ENCODE measurements at places on chromosomes 6 and 20.

- DNase-seq: no peak
These were observed 36.1 kb upstream of the CHD6 start for GRCh38 chr20:41654292-41654691.

DNA sequence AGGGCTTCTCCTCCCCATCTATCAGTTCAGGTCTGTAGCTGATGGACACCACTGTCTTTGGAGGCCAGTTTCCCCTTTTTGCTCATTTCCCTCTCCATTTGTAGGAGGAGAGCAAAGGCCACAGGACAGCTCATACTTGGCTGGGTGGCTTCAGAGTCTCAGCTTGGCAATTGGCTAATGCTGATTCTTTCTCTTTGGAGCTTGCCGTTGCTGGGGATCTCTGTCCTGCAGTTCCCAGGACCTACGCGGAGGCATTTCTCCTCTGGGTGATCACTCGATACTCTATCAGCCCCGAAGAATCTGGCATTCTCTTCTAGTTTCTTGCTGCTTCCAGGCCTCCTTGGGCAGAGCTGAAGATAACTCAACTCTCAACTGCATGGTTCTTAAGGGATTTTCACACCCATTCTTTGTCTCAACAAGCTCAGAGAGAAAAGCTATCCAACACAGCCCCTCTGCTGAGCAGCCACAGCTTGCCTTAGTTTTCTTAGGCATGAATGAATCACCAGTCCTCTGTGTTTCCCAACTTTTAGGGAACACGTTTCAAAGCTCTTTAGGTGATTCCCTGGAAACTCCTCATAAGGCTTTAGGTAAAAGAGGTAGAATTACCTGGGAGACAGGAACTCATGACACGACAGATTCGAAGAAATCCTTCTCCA, 19.2 kb upstream of the SSR1 start:
- DNase-seq: no peak

DNA sequence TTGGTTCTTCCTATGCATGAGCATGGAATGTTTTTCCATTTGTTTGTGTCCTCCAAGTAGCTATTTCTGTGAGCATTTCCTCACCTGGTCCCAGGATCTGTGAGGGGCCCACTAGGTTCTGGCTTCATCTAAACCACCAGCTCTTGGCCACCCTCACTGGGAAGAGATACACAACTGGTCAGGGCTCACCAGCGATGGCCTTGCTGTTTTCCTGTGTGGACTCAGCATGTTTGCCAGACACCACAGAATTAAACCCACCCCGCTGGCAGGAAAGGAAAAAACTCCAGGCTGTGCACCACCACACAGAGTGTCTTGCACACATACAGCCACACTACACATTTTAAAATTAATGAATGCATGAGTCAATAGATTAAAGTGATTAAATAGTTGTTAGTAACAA, 65.1 kb upstream of the NXT1 start:
- no peak for DNase-seq

- no peak for DNase-seq
These were observed 63.3 kb upstream of the ZNF133 start for GRCh38 chr20:18224968-18225568.

GRCh38 chr6:144265061-144265357, 20.1 kb upstream of the UTRN start:
- no peak for DNase-seq

DNA sequence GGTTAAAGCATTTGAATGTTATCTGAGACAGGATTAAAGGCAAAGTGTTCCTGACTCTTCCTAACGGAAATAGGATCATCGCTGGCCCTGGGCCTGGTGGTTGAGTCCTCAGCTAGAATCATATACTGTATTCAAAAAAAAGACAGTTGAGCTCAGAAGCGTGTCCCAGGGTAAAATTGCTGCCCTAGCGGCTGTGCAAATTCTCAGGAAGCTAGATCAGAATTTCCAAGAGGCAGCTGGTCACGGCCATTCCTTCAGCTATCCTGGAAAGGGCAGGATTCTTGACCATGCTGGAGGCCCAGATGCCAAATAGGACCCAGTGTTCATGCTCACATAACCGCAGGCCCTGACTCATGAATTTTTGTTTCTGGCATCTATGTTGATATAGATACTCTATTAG, 67.4 kb downstream of the STMND1 start:
- DNase-seq: no peak

DNA sequence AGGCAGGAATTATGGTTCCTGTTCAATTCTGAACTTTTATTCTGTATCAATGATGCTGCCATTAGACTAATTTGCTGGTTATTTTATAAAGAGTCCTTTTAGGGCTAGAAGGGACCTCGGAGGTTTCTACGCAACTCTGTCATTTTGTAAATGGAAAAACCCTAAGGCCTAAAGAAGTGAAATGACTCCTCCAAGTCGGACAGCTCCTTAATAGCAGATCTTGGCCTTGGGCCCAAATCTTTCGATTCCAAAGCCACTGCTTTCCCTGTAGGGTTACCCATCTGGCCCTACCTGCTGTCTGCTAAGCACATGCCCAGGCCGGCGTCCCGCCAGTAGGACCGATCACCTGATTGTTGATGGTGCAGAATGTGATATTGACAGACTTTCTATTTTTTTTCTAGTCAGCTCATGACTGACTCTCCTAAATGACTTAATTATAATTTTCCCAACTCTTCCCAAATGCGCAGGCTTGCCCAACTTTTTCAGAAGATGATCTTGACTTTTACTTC, 40.2 kb downstream of the PLEKHG1 start:
- DNase-seq: no peak

DNA sequence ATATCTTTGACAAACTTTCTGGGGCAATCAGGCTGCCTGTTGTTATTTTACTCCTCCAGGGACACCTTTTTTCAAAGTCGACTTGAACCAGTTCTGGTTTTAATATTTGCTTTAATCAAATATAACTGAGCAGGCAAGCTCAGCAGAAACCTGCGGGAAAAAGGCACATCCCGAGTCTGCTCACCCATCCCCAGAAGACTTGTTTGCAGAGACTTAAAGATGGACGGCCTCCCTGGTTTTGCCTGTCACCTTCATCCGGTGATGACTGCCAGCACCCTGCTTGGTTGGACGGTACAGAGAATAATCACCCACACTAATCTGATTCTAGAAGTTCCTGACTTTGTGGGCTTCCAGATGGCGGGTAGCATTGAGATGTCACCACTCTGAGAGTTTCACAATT, 36.8 kb downstream of the PPP1R3G start:
- no peak for DNase-seq

- DNase-seq: no peak
These were observed 178.0 kb downstream of the TAF4 start for GRCh38 chr20:61887596-61888093.

- DNase-seq: no peak
These were observed 366.1 kb upstream of the SOX4 start for GRCh38 chr6:21227486-21227885.

DNA sequence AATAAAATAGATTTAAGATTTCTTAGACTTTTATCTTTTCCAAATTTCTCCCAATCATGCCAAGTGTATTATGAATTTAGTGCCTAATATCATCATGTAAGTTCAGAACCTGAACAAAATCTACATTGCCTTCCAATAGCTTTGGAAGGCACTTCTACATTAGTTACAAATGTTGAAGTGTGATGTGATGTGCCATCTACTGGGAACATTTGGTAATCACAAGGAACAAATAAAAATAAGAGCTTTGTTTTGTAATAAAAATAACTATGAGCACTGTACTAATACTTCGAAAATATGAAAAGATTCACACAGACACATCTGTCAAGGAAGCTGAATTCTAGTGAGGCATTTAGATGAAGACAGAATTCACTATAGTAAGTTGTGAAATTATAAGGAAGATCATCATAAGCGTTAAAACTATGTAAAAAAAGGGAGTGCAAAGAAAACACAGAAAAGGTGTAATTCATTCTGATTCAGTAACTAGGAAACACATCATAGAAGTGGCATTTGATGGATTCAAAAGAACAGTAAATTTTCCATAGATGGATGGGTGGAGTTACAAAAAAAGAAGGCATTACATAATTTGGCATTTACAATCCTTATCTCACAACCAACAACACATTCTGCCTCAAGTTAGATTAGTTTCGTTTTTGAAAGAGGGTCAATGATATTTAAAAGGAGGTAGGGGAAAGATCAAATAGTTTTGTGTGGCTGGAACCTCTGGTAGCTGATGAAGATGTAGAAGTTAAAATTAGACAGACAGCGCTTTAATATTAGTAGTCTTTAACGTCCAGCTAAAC, 161.0 kb downstream of the ASCC3 start:
- no peak for DNase-seq

GRCh38 chr6:3585320-3585935, 128.6 kb upstream of the SLC22A23 start:
- no peak for DNase-seq

DNA sequence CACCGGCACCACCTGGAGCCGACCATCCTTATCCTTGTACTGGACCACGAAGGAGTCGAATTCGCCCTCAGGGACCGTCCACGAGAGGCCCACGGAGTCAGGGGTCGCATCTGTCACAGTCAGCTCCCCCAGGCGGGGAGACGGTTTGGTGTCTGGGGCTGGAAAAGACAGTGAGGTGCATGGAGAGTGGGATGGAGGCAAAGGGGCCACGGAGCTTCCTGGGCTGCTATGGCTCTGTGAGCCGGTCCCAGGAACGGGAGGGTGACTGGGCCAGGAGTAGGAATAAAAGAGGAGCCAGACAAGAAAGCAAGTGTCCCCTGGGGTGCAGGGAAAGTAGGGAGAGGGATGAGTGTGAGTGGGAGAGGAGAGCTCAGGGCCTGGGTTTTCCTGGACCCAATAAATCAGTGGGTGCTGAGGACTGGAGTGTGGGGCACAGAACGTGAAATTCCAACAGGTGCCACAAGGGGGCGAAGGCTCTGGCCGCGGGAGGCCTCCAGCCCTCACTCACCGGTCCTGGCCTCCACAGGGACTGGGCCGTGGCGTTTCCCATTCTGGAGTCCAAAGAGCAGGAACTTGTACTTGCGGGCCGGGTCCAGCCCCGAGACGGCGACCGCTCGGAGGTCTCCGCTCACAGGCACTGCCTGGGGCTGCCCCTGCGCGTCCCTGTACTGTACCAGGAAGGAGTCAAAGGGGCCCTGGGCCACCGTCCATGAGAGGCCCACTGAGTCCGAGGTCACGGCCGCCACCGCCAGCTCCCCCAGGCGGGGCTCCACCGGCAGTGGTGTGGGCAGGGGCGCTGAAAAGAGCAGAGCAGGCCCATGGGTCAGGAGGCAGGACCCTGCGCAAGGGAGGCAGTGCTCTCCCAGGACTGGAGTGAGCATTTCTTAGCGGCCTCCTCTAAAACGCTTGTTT, 9.9 kb downstream of the CYP21A2 start:
- no peak for DNase-seq

GRCh38 chr6:82217018-82217586, 30.4 kb downstream of the IBTK start:
- DNase-seq: no peak

DNA sequence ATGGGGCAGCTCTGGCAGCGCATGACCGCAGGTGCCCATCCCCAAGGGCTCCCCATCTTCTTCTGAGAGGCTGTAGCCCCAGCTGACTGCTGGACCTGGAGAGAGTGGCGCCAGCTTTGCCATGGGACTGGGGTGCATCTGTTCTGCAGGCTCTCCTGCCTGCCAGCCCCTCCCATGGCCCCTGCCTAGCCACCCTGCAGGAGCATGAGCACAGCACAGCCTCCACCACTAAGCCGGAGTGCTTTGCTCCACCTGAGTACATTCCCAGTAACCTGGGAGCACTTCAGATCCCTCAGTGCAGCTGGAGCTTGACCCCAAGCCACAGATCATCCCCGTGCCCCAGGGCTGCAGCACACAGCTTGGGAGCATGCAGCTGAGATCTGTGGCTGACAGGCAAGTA, 16.0 kb downstream of the DEFB125 start:
- no peak for DNase-seq

DNA sequence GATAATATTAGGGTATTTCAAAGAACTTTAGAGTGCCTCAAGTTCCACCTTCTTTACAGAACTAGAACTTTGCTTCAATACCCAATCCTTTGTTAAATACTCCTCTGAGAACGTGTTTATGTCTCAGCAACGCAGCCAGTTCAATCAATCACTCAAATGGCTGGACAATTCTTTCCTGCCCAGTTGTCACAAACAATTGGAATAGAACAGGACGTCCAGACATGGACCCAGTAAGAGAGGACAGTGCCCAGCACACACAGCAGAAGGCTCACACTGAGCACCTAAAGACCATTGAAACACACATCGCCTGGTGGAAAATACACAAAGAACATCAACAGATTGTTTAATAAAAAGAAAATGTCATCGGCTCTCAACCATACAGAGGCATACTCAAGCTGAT, 140.6 kb downstream of the TTLL2 start:
- DNase-seq: no peak

DNA sequence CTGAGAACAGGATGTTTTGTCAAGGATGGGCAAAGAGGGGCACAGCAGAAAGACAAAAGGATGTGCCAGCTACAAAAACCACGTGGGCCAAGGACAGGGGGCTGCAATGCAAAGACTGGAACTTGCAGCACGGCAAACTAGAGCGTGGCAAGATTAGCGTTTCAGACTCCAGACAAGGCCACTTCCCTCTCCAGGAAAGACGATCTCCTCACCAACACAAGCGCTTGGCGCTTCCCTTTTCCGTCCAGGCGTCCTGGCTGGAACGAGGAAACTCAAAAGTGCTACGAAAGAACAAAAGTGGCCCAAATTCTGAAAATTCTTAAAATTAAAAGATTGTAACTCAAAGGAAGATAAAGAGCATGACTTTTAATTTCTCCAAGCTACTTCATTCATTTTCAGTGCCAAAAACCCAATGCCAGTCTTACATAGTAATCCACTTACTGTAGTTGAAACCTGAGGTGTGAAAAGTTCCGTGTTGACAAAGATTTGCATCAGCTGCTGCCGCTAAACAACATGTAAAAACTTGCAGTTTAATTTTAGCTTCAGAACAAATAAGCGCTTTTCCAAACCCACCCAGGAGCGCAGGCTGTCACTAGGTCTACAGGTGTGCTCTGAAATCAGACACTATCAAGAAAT, 207.1 kb upstream of the RREB1 start:
- DNase-seq: no peak

DNA sequence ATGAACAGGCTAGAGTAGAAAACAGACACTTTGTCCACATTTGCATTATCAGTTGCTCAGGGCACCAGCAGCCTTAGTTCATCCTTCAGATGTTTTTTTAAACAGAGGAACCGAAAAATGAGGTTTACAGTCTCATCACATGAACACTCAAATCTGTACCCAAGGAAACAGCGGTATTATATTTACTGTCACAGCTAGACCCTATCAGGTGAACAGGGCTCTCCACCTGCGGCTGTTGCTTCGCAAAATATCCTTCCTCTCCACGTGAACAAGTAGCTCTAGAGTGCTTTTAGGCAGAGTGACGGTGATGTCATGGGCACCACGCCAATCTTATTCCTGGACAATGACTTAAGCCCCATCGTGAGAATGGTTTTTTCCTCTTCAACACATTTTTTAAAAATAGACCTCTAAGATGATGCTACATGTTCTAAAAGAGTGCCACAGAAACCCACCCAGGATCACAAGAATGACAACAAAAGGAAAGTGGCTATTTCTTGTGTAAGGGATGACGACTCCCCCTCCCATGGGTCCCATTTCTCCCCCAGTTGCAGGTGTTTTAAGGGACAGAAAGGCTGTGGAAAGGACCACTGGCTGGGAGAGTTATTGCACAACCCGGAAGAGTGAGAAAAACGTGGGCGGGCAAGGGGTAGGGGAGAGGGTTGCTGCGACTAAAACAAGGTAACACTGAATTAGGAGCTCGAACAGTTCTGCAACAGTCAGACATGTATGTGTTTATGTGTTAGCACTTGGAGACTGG, 77.7 kb downstream of the EFHC1 start:
- DNase-seq: no peak
